ENCODE measurements at places on chromosomes 5 and 9.

DNA sequence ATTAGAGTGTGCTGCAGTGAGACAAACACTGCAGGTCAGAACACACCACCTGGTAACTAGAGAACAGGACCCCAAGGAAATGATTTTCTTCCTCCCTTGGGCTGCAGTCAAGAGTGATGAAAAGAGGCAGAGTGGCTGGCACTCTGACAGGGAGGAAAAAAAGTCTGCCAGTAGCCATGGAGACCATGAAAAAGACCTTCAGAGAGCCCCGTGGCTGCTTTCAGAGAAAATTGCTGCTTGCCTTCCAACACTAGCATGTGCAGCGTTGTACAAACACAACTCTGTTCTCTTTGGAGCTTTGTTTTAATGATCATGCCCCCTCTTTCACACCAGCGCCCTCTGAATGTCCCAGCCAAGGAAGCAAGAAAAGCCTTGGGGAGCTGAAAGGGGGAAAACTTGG is 68.8 kb downstream of the ANKRD55 start:
- peak; percentile 61 for DNase-seq

GRCh38 chr5:115735108-115735998 is 81.1 kb downstream of the CDO1 start:
- DNase-seq = no peak

- DNase-seq = no peak
These were observed 384.8 kb upstream of the MEF2C start for GRCh38 chr5:89267788-89268187.

DNA sequence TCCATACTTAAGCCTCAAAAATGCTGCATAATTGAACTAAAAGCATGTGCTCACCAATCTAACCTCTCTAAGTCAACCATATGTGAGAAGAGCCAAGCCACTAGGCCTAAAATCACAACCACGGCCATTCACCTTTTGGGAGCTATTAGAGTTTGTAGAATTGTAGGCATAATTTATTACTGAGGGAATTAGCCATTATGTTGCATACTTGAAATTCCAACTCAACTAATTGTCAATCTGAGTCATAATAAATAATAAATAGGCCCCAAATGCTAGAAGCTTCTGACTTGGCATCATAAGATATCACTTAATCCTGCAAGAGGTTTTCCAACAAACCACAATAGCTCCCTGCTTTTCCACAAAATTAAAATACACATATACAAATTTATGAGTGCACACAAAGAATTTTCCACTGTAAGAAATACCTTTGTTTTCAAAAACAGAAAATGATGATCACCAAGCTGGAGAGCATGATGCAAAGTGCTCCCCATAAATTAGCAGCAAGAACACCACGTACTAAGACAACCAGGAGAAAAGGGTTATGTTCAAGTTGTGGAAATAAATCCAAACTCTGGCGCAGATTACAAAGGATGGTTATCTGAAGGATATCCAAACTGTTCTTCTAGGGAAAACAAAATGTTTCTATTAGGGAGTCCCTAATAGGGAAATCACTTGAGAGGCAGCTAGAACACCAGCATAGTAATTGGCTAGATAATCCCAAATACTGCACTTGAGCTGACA is 250.0 kb upstream of the SLC30A5 start:
- DNase-seq = no peak

GRCh38 chr5:65625743-65626142 is 916 bp downstream of the SHLD3 start:
- no peak for DNase-seq

GRCh38 chr9:100125236-100125635 is 26.2 kb downstream of the INVS start:
- DNase-seq = no peak

- DNase-seq = peak; percentile 87
These were observed 79.8 kb downstream of the RICTOR start for GRCh38 chr5:38994324-38994927.

DNA sequence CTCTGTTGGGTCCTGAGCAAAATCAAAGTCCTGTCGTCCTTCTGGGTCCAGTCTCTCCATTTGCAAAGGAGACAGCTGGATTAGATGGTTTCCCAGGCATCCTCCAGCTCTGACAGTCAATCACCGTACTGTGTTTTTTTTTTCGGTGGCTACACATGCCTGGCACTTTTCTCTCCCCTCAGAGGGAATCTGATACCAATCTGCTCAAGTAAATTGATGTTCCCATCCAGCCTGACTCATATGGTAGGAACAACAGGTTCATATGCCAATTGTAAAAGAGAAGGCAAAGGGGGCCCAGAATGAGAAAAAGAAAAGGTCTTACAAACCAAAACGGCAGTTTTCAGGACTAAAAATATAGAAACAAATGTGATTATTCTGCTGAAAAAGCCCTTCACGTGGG is 1.2 kb downstream of the FBXO10 start:
- DNase-seq = peak; percentile 42

- peak; percentile 98 for DNase-seq
These were observed 32.2 kb downstream of the IER5L start for GRCh38 chr9:129145841-129146292.

Data from choroid plexus epithelial cell (primary cell).